T-helper 17 cell (primary cell): ENCODE measurements at places on chromosomes 5 and 9. TPM values are rescaled to one million over a fixed set of nuclear protein-coding genes. Genes with fewer than 3 reads are reported as not detected.

Gene OXCT1
- total RNA-seq: 26.5 TPM

Gene SPINK4
- total RNA-seq: not detected

Gene ZBED3
- 2.0 TPM for total RNA-seq

Gene CCNG1
- 79.1 TPM for total RNA-seq

Gene ENTR1
- total RNA-seq: 46.5 TPM
